ENCODE measurements at places on chromosomes 1 and 21.

- DNase-seq = no peak
These were observed 916 bp downstream of the F3 start for GRCh38 chr1:94540440-94541245.

DNA sequence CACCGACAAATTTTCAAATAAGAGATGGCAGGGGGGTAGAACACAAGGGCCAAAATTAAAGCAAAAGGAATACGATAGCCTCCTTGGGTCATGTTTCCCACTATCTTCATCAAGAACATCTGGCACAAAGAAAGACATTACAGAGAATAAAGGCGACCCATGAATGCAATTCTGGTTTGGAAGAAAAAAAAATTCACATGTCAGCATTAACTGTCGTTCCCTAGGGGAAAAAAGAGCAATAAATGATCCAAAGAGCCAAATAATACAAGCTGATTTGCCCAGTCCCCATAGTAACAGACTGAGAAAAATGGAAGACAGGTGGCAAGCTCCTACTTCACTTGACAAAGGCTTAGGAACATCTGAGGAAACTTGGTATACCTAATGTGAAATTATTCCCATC lies 4.5 kb downstream of the STIL start:
- DNase-seq = no peak

- DNase-seq = peak; percentile 53
These were observed 69.8 kb downstream of the TPR start for GRCh38 chr1:186304982-186305949.

- no peak for DNase-seq
These were observed 30.1 kb upstream of the PCBP3 start for GRCh38 chr21:45613396-45613795.

- no peak for DNase-seq
These were observed 2.4 kb downstream of the TUT4 start for GRCh38 chr1:52550447-52550846.

GRCh38 chr1:170675865-170676264 lies 11.9 kb downstream of the PRRX1 start:
- no peak for DNase-seq

GRCh38 chr1:200979574-200980451 lies 43.7 kb downstream of the KIF21B start:
- DNase-seq = peak; percentile 78

- DNase-seq = no peak
These were observed 28.8 kb upstream of the TRIM45 start for GRCh38 chr1:117150316-117150715.

DNA sequence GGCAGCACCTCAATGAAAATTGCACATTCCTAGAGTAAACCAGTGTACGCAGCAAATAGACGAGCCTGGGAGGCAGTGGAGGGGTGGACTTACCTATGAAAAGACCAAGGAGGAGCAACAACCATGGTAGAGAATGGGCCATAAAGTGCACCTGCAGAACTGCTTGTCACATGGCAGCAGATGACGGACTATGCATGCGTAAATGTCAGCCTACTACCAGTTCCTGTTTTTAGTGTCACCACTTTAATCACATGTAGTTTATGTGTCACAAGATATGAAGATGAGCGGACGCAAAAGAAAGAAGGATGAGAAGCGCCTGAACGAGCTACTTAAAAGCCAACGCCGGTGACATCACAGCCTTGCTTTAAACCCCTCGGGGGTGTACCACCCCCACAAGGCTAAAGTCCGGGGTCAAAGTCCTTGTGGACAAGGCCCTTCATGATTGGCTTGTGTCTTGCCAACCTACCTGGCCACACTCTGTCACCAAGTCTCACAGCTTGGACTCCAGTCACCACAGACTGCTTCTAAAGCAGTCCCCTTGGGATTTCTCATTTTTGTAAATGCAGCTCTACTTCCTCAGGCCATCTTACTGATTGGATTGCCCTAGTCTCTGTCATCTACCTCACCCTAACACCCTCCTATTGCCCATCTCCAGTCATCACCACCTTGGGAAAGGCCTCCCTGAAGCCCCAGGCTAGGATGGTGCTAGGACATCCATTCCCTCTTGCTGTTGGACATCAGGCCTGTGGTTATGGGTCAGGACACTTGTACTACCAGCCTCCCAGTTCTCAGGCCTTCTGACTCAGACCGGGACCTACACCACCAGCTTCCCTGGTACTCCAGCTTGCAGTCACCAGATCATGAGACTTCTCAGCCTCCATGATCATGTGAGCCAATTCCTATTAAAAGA lies 6.0 kb upstream of the LY9 start:
- DNase-seq = peak; percentile 75

GRCh38 chr21:31282095-31282709 lies 61.9 kb downstream of the TIAM1 start:
- DNase-seq = no peak

GRCh38 chr1:101136739-101137138 lies 100.1 kb upstream of the S1PR1 start:
- no peak for DNase-seq

- no peak for DNase-seq
These were observed 37.3 kb upstream of the F3 start for GRCh38 chr1:94578856-94579255.

DNA sequence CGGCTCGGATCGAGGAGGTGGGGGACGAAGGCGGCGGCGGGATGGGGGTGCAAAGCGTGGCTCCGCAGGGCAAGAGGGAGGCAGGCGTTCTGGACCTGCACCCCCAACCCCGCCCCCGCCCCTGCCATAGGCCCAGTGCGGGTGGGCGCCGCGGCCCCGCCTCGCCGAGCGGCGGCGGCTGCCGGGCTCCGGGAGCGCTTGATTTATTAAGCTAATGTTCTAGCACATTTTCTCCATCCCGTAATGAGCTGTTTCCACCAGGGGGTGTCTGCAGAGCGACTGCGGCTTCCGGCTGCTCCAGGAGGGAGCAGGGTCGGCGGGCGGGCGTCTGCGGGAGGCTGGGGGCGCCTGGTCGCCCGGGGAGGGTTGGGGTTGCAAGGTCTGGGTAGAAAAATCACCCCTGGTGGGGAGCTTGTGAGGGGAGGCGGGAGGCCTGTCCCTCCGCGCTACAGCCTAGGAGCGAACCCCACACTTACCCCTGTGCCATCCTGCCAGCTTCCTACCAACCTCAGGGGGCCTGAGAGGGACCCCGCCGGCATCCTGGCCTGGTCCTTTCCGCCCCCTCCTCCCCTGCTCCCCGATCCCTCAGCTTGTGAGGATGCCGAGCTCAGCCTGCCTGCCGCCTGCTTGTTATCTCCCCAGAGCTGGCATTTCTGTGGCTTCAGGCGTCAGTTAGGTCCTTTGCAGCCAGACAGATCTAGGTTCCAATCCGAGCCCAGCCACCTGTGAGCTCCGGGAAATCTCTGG lies 48.5 kb upstream of the ACOT11 start:
- peak; percentile 55 for DNase-seq

DNA sequence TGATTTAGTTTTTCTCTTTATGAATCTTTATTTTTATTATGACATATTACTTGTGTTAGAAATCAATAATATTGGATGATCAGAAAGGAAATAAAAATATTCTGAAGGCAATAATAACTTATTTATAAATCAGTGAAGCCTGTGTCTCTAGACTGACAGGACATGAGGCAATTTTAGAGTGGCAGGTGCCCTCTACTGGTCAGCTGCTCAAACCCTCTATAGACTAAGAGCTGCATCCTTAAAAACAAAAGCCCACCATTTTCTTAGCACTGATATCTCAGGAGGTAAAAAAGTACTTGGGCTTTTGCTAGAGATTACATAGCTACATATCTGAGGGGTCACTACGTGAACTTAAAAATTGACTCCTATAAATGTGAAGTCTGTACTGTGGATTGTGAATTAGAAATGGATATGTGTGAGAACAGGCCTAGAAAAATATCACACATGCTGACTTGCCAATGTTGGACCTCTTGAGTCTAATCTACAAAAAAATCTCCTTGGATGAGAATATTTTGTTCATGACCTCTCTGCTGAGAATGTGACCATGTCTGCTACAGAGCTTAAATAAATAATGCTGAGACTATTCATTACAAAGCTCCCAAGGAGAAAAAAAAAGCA lies 597.9 kb upstream of the ADAMTS5 start:
- DNase-seq = no peak

- no peak for DNase-seq
These were observed 8.4 kb downstream of the SMIM1 start for GRCh38 chr1:3780901-3781300.

GRCh38 chr1:115748401-115749150 lies 19.9 kb downstream of the CASQ2 start:
- DNase-seq = no peak

DNA sequence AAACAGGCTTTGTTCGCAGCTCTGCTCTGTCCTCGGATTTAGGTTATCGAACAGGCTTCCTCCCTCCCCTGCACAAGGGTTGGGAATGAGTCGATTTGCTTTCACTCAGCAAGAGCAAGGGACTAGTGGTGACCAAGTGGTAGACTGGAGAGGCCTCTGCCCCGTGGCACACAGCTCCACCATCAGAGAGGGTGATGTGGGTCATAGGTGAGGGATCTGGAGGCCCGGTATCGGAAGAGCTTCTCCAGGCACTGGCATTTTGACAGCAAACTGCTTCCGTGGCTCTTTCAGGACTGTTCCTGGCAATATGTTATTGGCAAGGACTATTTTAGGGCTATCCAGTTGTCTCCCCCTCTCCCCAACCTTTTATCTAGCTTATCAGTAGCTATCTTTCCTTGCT lies 3.1 kb upstream of the ELF3 start:
- no peak for DNase-seq

GRCh38 chr1:201968202-201968925 lies 13.1 kb downstream of the TIMM17A start:
- no peak for DNase-seq

GRCh38 chr1:10989095-10989494 lies 23.4 kb upstream of the TARDBP start:
- no peak for DNase-seq

- no peak for DNase-seq
These were observed 2.7 kb upstream of the MARCKSL1 start for GRCh38 chr1:32338637-32339145.

DNA sequence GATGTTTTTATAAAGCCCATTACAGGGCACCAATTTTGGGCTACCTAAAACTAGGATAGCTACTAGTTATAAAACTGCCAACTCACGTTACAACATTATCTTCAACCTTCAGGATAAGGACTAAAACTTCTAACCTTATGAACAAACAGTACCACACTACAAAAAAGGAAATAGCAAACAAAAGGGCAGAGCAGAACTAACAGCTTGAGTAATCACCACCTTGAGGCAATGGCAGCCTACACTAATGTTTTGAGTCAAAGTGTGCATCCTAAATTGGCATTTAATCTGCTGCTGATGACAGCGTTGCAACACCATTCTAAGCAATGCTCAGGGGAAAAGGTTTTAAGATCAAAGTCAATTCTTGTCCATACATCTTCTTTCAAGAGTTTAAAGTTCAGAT lies 27.2 kb downstream of the PTP4A2 start:
- no peak for DNase-seq

- DNase-seq = no peak
These were observed 45.0 kb upstream of the DNAJC6 start for GRCh38 chr1:65264197-65264929.

DNA sequence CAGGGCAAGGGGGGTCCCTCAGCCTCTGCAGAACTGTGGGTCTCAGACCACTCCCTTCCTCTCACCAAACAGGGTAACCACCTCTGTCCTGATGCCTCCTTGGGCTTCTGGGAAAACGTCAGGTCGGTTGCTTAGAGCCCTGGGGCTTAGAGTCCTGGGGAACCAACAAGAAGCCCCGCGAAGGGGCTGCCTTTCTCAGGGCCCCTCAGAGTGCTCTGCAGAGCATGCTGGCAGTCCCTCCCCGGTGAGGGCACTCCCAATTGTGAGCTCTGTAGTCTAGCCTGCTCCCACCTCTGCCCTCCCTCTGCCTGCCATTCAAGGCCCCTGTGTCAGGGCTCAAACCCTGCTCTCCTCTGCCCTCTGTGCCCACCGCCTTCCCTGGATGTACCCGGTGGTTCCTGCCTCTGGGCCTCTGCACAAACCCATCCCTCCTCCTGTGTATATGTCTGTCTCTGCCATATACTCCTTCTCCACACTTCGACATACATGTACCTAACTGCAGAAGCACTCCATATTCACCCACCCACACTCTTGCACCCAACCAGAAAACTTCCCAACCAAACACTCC lies 92.3 kb downstream of the DMRTB1 start:
- DNase-seq = no peak

DNA sequence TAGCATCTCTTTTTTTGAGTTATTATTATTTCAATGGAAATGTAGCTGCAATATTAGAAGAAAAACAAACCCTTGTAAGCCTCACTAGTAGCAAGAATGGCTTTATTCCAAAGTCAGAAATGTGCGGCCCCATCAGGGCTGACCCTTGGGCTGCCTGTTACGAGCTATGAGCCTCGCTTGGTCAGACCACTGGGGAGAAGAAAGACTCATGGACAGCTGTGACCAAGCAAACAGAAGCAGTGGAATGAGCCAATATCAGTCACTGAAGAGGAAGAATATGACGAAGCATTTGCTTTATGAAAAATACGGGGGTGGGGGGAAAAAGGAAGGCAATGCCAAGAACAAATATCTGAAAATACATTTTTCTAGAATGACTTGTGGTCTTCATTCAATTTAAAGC lies 504.5 kb downstream of the LMO4 start:
- no peak for DNase-seq

DNA sequence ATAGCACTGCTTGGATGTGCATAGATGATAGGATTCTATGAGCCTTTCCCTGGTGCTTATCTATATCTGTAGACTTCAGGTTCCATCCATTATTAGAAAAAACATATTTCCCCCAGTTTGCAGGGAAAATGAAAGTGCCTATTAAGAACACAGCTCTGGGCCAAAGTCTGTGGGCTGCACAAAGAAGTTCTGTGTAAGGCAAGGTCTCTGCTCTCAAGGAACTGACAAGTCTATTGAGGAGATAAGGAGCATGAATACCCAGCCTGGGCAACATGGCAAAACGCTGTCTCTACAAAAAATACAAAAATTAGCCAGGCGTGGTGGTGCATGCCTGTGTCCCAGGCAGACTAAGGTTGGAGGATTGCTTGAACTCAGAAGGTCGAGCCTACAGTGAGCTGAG lies 22.3 kb upstream of the SDE2 start:
- DNase-seq = no peak

- DNase-seq = no peak
These were observed 110.8 kb downstream of the BEND5 start for GRCh38 chr1:48665708-48666407.

Measured in GM13976 (cell line).